ENCODE measurements at places on chromosomes 3 and 15.

- no peak for DNase-seq
Observed at GRCh38 chr3:25558796-25559195, 105.9 kb downstream of the TOP2B start.

DNA sequence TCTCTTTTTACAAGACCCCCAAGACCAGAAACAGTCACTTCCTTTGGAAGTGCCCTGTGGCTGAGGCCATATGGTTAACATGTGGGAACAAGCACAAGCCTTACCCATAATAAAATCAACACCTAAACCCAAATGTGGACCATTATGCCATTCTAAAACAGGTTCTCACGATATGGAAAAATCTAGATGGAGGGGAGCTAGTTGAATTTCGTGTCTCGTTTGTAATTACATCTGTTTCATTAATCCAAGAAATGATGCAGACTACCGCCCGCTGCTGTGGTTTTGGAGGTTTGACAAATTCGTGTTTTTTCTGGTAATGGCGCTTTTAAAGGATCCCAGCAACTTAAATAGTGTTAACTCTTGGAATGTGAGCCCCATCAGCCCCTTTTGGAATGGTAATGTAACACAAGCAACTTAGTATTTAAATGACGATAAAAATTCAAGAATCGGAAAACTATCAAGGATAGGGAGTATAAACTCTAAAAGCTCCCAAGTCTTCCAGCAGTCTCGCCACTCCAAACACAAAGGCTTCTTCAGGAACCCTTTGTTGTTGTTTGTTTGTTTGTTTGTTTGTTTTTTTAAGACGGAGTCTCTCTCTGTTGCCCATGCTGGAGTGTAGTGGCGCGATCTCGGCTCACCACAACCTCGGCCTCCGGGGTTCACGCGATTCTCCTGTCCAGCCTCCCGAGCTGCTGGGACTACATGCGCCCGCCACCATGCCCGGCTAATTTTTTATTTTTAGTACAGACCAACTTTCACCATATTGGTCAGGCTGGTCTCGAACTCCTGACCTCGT is 1.1 kb downstream of the CNBP start:
- peak; percentile 27 for DNase-seq

- DNase-seq = no peak
Observed at GRCh38 chr15:88497109-88497765, 29.7 kb downstream of the MRPS11 start.

DNA sequence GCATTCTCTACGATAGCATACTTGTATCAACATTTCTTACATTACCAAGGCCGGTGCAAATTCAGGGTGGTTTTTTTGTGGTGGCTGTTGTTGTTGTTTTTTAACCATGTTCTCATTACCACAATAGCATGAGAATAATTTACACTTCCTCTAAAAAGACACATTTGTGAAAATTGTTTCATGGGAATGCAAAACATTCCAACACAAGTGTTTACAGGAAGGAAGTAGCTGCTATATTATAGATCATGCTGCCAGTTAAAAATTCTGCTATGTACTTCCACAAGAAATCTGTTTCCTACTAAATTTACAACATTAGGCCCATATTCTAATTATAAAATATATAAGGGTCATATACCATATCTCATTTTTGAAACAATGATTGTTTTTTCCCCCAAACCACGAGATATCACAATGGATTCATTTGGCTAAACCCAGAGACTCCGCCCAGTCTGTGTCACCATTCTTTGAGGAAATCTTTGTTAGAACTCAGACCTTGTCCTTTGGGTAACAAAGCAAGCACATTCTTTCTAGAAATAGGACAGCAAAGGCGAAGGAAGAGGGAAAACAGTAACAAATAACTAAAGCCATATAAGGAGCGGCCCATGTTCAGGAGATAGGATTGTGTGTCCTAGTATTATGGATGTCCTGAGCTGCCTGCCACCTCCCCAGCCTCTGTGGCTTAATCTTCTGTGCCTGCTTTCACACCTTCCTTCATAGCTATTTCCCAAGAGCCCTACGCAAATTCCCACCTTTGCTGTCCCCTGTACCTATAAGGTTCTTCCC is 60.1 kb downstream of the UACA start:
- no peak for DNase-seq

DNA sequence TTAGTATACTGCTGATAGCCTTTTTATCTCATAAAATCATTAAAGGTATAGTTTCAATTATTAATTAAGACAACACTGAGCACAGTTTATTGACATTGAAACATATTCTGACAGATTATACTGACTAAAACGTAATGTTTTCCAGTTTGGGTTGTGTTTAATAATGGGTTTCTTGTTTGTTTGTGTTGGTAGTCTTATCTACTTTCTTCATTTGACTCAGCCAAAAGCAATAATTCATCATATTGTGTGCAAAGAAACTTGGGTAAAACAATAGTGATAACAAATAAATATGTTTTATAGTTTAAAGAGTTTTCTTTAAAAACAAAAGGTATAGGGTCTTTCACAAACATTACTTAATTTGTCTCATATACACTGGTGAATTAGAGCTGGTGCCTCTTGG is 629.2 kb upstream of the AGTR1 start:
- DNase-seq = no peak

- DNase-seq = no peak
Observed at GRCh38 chr15:45550436-45550835, 27.9 kb upstream of the SLC30A4 start.

GRCh38 chr3:13069495-13069894 is 3.7 kb downstream of the IQSEC1 start:
- DNase-seq = peak; percentile 55

DNA sequence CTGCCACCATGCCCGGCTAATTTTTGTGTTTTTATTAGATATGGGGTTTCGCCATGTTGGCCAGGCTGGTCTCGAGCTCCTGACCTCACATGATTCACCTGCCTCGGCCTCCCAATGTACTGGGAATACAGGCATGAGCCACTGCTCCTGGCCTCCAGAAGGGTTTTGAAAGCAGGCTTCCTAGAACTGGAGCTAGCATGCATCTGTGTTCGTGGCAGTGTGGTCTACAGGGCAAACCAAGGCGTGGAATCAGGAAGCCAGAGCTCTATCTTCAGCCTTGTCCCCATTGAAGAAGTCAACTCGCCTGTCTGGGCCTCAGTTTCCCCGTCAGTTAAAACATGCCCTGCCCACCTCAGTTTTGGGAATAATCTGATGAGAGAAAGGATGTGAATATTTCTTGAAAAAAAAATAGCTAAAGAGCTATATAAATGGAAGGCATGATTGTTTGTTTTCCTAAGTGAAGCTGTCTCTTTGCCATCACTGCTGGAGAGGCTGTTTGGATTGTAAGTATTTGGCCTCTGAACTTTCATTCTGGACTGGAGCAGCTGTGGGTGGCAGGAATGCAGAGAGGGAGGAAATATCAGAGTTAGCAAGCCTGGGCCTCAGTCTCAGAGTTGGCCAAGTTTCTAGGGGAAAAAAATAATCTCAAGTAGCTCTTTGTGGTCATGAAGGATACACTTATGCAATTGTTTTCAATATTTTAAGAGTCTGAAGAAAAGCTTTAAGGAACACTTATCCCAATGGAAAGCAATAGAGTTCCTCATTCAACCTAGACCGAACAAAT is 36.5 kb upstream of the UACA start:
- DNase-seq = no peak

DNA sequence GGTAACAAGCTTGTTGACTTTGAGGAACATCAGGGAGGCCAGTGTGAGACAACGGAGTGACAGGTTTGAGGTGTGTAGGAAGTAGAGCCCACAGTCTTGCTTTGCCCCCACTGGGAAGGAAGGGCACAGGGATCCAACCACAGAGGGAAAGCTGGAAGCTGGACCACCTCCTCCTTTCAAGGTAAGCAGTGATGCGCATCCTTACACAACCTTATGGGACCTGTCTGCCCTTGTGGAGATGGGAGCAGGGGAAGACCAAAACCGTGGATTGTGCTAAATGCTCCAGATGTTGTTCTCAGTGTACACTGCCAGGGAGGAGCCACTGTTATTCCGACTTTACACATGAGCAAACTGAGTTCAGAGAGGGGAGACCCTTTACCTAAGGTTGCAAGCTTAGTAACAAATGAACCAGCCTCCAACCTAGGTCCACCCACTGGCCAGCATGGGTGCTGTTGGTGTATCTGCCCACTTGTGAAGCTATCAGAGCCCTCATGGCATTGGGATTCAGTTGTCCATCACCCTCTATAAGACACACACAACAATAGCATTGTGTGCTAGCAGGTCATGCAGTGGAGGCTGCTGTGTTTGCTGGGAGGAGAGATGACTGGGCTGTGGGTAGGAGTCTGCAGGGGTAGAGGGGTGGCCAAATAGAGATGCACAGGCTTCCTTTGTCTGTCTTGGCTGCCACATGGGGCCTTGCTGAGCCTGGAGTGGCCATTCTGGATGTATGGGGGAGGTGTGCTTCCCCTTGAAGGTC is 586 bp upstream of the LSMEM2 start:
- no peak for DNase-seq

DNA sequence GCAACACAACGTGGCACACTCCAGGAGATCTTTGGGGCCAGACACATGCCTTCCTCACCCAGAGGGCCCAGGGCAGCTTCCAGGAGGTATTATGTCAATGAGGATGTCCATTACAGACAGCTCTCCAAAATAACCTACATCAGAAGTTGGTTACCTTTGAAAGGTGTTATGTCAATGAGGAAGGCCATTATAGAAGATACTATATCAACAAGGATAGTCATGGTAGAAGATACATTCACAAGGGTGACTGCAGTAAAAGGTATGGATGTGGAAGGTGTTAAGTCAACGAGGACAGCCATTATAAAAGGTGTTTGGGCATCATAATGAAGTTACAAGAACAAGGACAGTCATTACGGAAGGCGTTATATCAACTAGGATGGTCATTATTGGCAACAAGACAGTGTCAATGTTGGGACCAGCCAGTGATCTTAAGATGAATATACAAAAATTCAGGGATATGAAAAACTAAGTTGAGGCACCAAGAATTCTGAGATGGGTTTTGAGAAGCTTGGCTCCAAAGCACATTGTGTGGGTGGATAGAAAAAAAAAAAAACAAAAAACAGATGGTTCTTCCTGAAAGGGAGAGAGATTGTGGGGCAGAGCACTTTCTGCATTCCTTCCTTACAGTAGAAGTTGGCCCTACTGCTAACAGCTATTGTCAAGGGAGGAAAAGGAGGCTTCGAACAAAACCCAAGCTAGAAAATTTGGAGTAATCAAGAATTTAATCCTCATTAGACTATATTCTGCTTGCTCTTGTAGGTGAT is 11.2 kb downstream of the CDCP1 start:
- DNase-seq = no peak

DNA sequence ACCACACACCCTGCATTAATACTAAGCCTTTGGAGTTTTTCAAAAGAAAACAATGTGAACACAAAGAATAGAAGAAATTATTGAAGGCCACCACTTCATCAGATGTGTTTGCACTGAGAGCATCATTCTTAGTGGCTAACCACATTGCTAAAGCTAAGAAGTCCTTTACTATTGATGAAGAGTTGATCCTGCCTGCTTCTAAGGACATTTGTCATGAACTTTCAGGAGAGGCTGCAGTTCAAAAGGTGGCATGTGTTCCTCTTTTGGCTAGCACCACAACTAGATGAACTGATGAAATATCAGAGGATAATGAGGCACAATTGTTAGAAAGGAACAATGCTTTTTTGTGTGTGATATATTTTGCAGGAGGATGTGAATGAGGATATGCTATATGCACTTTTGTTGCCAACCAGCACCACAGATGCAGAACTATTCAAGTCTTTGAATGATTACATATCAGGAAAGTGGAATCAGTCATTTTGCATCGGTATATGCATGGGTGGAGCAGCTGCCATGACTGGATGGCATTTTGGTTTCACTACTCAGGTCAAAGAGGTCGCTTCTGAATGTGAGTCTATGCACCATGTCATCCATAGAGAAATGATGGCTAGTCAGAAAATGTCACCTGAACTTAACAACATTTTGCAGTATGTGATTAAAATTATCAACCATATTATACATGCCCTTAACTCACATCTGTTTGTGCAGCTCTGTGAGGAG is 2.5 kb upstream of the EID1 start:
- DNase-seq = no peak

- no peak for DNase-seq
Observed at GRCh38 chr3:191382661-191383060, 52.3 kb upstream of the UTS2B start.

DNA sequence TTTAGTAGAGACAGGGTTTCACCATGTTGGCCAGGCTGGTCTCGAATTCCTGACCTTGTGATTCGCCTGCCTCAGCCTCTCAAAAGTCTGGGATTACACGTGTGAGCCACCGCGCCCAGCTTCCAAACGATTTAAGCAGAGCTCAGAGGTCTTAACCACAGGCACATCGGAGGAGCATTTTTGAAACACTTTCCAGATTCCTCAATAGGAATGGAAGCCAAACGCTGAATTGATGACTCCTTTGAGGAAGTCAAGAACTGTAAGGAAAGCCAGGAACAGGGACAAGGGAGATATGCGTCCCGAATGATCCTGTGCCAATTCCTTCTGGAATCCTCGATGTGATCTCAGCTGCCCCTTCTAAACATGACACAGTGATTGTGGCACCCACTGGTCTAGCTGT is 40.0 kb downstream of the TRH start:
- no peak for DNase-seq

- DNase-seq = no peak
Observed at GRCh38 chr3:127120851-127121647, 71.9 kb upstream of the PRR23E start.

DNA sequence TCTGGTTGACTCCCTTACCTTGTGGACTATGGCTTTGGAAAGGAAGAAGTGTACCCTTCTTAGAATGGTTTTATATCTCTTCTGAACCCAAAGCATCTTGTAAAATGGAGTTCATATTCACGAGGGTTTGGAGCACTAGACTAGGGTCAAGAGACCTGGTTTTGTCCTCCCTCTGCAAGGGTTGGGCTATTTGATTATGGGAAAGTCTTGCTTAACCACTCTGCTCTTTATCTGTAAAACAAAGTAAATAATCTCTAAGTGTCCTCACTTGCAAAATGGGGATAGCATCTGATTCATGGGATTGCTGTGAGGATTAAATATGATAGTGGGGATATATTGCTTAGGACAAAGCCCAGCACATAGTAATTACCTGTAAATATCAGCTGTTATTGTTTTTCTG is 17.9 kb upstream of the SLC2A2 start:
- no peak for DNase-seq

- DNase-seq = no peak
Observed at GRCh38 chr3:63228677-63229076, 49.4 kb upstream of the SYNPR start.

All from CD4-positive, alpha-beta T cell treated with Interleukin-2 at 100 ng/mL for 4 hours (primary cell).